Activated CD4-positive, alpha-beta T cell treated with anti-CD3 and anti-CD28 coated beads for 36 hours (primary cell): ENCODE measurements at places on chromosomes 5 and 9. TPM values are rescaled to one million over a fixed set of nuclear protein-coding genes. Genes with fewer than 3 reads are reported as not detected.
A peak's percentile ranks its signal among the peaks of the same experiment; 100 is the strongest.

NRG2 gene
- 0.14 TPM for total RNA-seq

SMU1 gene
- total RNA-seq, result 23.2 TPM

DNA sequence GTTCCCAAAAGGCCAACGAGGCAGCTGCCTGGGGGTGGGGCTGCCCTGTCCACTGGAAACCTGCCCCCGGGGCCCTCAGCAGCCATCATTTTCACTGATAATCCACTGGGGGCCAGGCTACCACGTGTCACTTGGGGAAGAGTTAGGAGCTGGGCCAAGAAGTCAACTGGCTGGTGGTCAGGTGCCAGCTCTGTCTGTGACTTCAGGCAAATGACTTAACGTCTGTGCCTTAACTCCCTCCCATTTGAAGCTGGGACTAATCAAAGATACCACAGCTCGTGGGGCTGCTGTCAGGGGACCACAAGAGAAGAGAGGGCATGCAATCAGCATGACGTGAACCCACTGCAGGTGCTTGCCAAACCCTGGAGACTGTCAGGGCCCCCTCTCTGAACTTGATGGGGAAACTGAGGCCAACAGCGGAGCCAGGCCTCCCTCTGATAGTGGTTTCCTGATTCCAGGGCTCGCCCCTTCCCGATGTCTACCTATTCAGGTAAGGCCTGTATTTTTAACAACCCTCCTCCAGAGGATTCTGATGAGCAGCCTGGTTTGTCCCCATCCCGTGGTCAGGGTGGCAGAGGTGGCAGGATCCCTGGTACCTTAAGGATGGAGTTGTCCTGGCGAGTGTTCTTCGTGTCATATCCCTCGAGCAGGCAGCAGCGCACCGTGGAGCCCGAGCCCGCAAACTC, 12.3 kb upstream of the DPM2 start:
- no peaks in the 10 kb centered on the region for H3K27me3 ChIP-seq
- DNase-seq, result peak; percentile 20
- H3K4me1 ChIP-seq, result peaks cover 55% of the 10 kb centered on the region
- H3K36me3 ChIP-seq, result peaks cover 26% of the 10 kb centered on the region
- H3K27ac ChIP-seq, result peak overlapping the region; percentile 79
- H3K4me3 ChIP-seq, result no peak overlapping the region

GRCh38 chr9:36974731-36975130, 59.3 kb downstream of the PAX5 start:
- no peak overlapping the region for H3K4me3 ChIP-seq
- peak; percentile 18 for DNase-seq
- no peaks in the 10 kb centered on the region for H3K36me3 ChIP-seq

DNA sequence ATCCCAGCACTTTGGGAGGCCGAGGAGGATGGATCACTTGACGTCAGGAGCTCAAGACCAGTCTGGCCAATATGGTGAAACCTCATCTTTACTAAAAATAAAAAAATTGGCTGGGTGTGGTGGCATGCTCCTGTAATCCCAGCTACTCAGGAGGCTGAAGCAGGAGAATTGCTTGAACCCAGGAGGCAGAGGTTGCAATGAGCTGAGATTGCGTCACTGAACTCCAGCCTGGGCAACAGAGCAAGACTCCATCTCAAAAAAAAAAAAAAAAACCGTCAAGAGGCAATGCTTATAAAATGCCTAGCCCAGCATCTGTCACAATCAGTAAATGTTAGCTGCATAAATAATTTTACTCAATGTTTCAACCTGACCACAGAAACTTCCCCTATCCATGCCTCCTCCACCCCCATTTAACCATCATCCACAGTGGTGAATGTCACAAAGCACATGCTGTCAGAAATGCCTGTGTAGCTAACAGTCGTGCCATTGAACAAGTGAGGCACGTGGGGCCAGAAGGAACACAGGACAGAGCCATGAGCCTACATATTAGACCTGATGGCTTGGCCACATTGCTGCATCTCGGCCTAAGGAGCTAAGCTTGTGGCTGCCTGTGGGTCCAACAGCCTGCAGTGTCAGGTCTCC, 16.8 kb upstream of the TCOF1 start:
- no peak overlapping the region for H3K27ac ChIP-seq
- no peaks in the 10 kb centered on the region for H3K36me3 ChIP-seq
- no peak for DNase-seq
- H3K4me3 ChIP-seq, result no peak overlapping the region
- H3K4me1 ChIP-seq, result peaks cover 2% of the 10 kb centered on the region
